ENCODE measurements at places on chromosomes 4 and X. TPM values are rescaled to one million over a fixed set of nuclear protein-coding genes. Genes with fewer than 3 reads are reported as not detected.

Gene CENPU
- 42.5 TPM for total RNA-seq

Gene GAGE2A
- not detected for total RNA-seq

Gene S100P
- total RNA-seq, result 0.21 TPM

DNA sequence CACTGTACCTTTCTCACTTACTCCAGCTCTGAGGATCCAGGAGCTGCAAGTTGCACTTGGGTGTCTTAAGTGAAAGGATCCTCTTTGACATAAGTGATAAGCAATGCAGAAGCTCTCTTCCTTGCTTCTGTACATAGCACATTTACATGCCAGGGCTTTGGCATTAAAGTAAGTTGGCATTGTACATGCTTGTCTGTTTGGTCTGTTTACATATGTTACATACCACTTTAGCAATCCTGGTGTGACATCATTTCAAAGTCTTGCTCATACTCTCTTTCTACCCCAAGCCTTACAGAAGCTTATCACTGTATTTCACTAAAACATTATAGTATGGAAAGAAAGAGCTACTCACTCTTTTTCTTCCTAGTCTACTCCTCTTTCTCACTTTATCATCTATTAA is 2548.3 kb downstream of the ARAP2 start:
- peak; percentile 5 for DNase-seq

Gene F9
- not detected for total RNA-seq

DNA sequence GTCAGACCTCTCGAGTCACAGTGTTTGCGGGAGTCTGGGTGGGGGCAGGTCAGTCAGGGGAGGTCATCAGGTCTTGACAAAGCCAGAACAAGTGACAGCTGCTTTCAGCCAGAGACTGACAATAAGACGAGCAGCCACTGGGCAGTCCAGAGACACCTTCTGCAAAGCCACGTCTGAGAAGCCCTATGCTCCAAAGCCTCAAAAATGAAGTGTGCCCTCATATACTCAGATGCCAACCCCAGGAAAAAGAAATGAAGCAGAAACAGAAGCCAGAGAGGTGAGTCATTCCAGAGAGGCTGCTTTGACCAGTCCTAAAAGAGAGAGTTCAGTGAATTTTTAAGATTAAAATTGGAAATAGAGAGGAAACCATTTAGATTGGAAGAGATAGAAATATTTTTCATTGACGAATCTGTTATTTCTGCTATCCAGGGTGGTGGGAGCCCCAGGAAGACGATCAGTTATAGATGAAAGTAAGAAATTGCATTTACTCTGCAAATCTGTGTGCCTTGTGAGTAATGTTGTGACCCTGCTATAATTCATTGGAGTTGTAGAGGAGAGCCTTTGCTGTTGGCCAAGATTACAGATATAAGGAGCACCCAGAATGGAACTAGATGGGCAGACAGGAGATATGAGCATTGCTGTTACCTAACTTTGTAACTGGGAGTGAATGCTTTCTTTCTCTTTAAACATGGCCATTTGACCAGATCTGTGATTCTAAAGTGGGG is 77.9 kb downstream of the LRRC66 start:
- DNase-seq, result no peak

DNA sequence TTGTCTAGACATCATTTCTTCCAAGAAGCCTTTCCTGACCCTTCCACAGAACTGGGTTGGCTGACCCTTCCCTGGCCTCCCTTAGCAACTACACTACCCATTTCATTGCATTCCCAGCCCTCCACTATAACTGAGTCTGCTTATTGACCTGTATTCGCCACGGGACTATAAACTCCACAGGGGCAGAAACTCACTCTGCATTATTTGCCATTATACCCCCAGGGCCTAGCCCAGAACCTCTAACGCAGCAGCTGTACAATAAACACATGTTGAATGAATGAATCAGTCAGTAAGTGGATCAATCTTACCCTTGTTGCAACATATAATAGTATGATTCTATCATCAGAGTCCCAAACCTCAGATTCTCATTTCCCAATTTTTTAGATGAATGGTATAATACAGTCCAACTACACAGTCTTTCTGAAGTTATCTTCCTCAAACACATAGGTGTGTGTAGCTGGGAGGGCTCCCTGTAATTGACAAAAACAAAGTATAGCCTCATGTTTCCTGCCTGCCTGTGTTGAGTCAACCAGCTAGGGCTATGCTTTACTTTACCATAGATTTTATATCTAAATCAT is 209.3 kb downstream of the CHIC2 start:
- no peak for DNase-seq

GRCh38 chr4:10983268-10983667 is 298.7 kb upstream of the CLNK start:
- no peak for DNase-seq
